ENCODE measurements at places on chromosomes 3 and 15. TPM values are rescaled to one million over a fixed set of nuclear protein-coding genes. Genes with fewer than 3 reads are reported as not detected.
A peak's percentile ranks its signal among the peaks of the same experiment; 100 is the strongest.

GRCh38 chr3:119745942-119746341, 36.0 kb upstream of the NR1I2 start:
- H3K36me3 ChIP-seq: no peaks in the 10 kb centered on the region
- no peak overlapping the region for H3K27ac ChIP-seq
- H3K4me1 ChIP-seq: no peaks in the 10 kb centered on the region
- DNase-seq: no peak

GRCh38 chr3:59654480-59655417, 604.9 kb upstream of the CFAP20DC start:
- no peak overlapping the region for H3K27ac ChIP-seq
- peaks cover 2% of the 10 kb centered on the region for H3K27me3 ChIP-seq
- DNase-seq: no peak
- no peak overlapping the region for H3K4me3 ChIP-seq

DNA sequence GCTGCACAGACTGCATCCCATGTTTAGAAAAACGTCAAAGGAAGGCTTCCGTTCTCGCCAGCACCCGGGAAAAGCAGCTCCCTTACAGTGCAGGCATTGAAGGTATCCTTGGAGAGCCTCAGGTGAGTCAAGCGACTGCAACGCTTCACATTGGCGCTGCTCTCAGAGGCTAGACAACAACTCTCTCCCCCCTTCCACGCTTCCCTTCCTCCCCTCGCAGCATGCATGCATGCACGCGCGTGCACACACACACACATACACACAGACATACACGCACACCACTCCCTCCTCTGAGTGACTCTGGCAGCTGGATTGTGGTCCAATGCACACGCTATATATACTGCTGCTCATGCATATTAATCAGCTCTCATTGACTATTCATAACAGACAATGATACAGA, 191.1 kb downstream of the PDZRN3 start:
- H3K27me3 ChIP-seq: no peaks in the 10 kb centered on the region
- DNase-seq: no peak
- H3K27ac ChIP-seq: no peak overlapping the region
- no peaks in the 10 kb centered on the region for H3K36me3 ChIP-seq

- H3K4me3 ChIP-seq: no peak overlapping the region
- H3K36me3 ChIP-seq: no peaks in the 10 kb centered on the region
- no peaks in the 10 kb centered on the region for H3K27me3 ChIP-seq
- H3K4me1 ChIP-seq: no peaks in the 10 kb centered on the region
- no peak for DNase-seq
- no peak overlapping the region for H3K27ac ChIP-seq
These were observed 102.8 kb upstream of the SEMA6D start for GRCh38 chr15:47614360-47615011.

DNA sequence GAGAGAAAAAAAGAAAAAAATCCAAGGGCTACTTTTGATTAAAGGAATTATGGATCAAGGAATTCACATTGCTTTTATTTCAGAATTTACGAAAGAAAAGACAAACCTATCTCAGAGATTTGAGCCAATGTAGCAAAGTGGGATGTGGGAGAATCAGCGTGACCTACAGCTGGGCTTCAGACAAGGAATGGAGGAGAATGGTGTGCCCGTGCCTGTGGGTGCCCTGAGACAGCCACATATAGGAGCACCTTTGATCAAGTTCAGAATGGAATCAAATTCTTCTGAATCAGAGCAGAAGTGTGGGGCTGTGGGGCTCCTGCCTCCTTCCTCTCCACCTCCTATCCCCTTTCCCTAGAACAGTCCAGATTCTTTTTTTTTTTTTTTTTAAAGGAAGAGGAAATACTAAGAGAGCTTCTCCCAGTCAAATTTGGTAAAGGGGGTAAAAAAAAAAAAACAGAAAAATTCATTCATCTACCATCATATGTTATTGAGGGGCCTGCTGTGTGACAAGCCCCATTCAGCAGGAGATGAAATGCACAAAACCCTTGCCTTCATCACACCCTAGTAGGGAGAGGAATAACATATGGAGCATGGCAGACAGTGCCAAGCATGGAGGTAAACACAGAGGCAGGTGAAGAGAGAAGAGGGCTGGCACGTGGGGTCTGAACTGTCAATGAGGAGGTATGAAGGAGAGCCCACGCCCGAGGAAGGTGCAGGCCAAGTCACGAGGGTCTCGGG, 25.0 kb upstream of the MUSTN1 start:
- no peaks in the 10 kb centered on the region for H3K4me1 ChIP-seq
- H3K4me3 ChIP-seq: no peak overlapping the region
- no peaks in the 10 kb centered on the region for H3K27me3 ChIP-seq
- H3K27ac ChIP-seq: no peak overlapping the region
- no peak for DNase-seq
- H3K36me3 ChIP-seq: peaks cover 19% of the 10 kb centered on the region

- no peaks in the 10 kb centered on the region for H3K4me1 ChIP-seq
- no peaks in the 10 kb centered on the region for H3K36me3 ChIP-seq
- H3K27me3 ChIP-seq: peaks cover 45% of the 10 kb centered on the region
- H3K27ac ChIP-seq: no peak overlapping the region
- no peak overlapping the region for H3K4me3 ChIP-seq
These were observed 49.9 kb upstream of the RYK start for GRCh38 chr3:134300520-134300919.

GRCh38 chr3:40079203-40079846, 230.2 kb upstream of the EIF1B start:
- no peak overlapping the region for H3K4me3 ChIP-seq
- no peak overlapping the region for H3K27ac ChIP-seq
- no peaks in the 10 kb centered on the region for H3K4me1 ChIP-seq
- peaks cover 4% of the 10 kb centered on the region for H3K27me3 ChIP-seq
- no peaks in the 10 kb centered on the region for H3K36me3 ChIP-seq

GRCh38 chr3:31185062-31185357, 290.5 kb upstream of the GADL1 start:
- H3K36me3 ChIP-seq: no peaks in the 10 kb centered on the region
- H3K27ac ChIP-seq: no peak overlapping the region
- DNase-seq: no peak

GRCh38 chr3:49813497-49814174, at the start of gene UBA7:
Gene UBA7, minus strand, starts transcription at chr3:49813953. Its CDS starts 166 bp downstream, at chr3:49813787.
- peak; percentile 63 for DNase-seq
- H3K4me1 ChIP-seq: peaks cover 34% of the 10 kb centered on the region
- peaks cover 40% of the 10 kb centered on the region for H3K36me3 ChIP-seq
- H3K27me3 ChIP-seq: no peaks in the 10 kb centered on the region
- peak within 1 kb of the TSS; percentile 97 for H3K4me3 ChIP-seq

- H3K27ac ChIP-seq: no peak overlapping the region
- no peak for DNase-seq
- no peaks in the 10 kb centered on the region for H3K36me3 ChIP-seq
- H3K4me3 ChIP-seq: no peak overlapping the region
- no peaks in the 10 kb centered on the region for H3K27me3 ChIP-seq
- no peaks in the 10 kb centered on the region for H3K4me1 ChIP-seq
These were observed 440.2 kb downstream of the CNTN6 start for GRCh38 chr3:1532935-1533606.

DNA sequence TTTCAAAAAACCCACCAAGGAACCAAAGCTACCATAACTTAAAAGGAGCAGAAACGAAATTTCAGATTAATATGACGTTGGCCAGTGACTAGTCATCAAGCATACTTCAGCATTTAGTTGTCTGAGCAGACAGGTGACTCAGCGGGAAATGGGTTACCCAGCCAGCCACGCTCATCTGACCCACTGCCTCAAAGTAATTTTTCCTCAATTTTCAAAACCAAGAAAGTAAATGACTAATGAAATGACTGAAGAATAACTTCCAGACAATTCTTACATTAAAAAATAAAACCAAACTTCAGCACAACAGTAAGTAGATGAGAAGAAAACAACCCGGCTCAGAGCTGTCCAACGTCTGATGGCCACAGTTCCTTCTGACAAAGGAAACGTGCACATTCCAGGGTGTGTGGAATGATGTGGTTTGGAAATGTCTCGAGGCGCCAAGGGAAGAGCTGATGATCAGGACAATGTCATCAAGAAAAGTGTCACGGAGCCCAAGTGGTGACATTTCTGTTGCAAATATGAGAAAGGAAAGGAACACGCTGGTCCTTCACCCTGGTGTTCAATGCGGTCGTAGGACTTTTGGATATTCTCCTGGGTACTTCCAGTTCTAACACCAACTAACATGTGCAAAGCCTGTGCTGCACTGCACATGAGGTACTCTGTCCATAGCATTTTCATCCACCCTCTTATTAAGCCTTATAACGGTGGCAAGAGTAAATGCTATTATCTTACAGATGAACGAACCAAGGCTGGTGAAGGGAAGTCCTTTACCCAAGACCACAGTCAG, 79.1 kb downstream of the FOXP1 start:
- peaks cover 30% of the 10 kb centered on the region for H3K4me1 ChIP-seq
- DNase-seq: no peak

GRCh38 chr3:113775516-113775915, 28.7 kb downstream of the ATP6V1A start:
- H3K27me3 ChIP-seq: no peaks in the 10 kb centered on the region
- H3K4me3 ChIP-seq: no peak overlapping the region
- no peak for DNase-seq
- peaks cover 3% of the 10 kb centered on the region for H3K36me3 ChIP-seq

- peaks cover 15% of the 10 kb centered on the region for H3K27me3 ChIP-seq
- DNase-seq: no peak
- H3K4me3 ChIP-seq: no peak overlapping the region
- no peak overlapping the region for H3K27ac ChIP-seq
These were observed 108.4 kb downstream of the LSM3 start for GRCh38 chr3:14286887-14287500.

DNA sequence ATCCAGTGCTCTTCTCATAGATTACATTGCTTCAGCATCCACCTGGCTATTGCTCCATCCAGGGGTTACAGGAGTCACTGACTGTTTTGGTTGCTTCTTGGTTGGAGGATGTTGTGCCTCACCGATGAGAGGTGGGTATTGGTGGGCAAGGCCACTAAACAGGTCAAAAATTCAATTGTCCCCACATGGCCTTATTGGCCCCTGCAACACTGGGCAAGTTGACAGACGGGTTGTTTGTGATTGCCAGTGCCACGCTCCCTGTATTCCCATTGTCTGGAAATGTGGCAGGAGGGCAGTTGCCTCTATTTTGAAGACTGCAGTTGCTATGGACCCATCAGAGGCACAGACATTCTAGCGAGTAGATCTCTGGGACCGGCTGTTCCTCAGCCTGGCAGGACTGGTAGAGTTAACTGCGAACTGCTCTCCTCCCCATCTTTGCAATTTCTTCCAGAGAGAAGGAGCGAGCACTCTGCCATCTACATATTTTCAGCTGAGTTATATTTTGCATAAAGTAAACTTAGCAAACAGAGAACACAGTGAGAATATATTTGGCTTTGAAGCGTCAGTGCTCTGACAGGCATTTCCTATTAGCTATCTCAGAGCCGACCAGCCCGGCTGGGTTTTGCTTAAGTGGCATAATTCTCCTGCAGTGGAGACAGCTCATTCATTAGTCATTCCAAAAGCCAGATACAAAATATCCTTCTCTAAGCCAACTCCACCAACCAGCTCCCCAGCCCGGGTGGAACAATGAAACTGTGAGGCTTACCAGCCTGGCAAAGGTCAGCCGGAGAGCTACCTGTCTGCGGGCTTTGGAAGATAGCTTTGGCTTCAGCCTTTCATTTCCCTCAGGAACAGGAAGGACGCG, 26.0 kb upstream of the MAGEF1 start:
- no peak for DNase-seq
- no peak overlapping the region for H3K27ac ChIP-seq
- no peaks in the 10 kb centered on the region for H3K36me3 ChIP-seq
- no peak overlapping the region for H3K4me3 ChIP-seq
- H3K4me1 ChIP-seq: peaks cover 3% of the 10 kb centered on the region

GRCh38 chr3:124805671-124806070, 75.4 kb downstream of the UMPS start:
- no peaks in the 10 kb centered on the region for H3K4me1 ChIP-seq
- no peak overlapping the region for H3K27ac ChIP-seq
- no peak for DNase-seq

GRCh38 chr3:877001-877400, 215.8 kb upstream of the CNTN6 start:
- H3K27ac ChIP-seq: no peak overlapping the region
- DNase-seq: no peak
- H3K27me3 ChIP-seq: no peaks in the 10 kb centered on the region

- H3K27ac ChIP-seq: no peak overlapping the region
- no peaks in the 10 kb centered on the region for H3K27me3 ChIP-seq
- H3K4me1 ChIP-seq: no peaks in the 10 kb centered on the region
- no peak for DNase-seq
- H3K4me3 ChIP-seq: no peak overlapping the region
These were observed 489.4 kb upstream of the IL12A start for GRCh38 chr3:159499031-159499793.

GRCh38 chr3:165553371-165553770, 283.9 kb downstream of the BCHE start:
- no peak for DNase-seq
- H3K27me3 ChIP-seq: no peaks in the 10 kb centered on the region
- no peak overlapping the region for H3K27ac ChIP-seq
- no peak overlapping the region for H3K4me3 ChIP-seq

DNA sequence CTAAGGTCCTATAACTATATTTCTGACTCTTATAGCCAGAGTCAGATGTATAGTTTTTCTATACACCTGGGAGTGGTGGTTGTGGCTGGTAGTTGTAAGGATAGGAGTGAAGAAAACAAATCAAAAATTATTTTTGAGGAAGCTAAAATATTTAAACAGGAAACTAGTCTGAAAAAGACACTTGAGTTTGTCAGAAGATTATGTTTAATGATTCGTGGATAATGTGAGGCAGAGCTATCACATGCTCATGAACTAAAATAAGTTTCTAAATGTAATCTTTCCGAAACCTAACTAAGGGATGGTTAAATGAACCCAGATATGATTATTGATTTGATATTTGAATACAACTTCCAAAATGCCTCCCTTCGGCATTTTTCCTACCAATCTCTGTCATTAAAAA, 30.4 kb downstream of the GABRR3 start:
- H3K4me3 ChIP-seq: no peak overlapping the region
- H3K36me3 ChIP-seq: peaks cover 3% of the 10 kb centered on the region
- no peak overlapping the region for H3K27ac ChIP-seq
- H3K27me3 ChIP-seq: peaks cover 7% of the 10 kb centered on the region

DNA sequence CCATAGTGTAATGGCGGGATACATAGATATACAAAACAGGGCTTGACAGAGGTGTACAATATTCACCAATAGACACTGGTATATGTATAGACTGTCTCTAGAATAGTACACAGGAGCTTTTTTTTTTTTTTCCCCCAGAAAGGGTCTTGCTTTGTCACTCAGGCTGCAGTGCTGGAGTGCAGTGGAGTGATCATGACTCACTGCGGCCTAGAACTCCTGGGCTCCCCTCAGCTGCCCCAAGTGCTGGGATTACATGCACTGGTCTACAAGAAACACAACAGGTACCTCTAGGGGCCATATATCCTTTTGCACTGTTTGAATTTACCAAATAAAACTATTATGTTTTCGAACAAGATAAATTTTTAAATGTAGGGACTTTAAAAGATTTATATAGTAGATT, 12.3 kb downstream of the RHOA start:
- no peak overlapping the region for H3K27ac ChIP-seq
- H3K36me3 ChIP-seq: peaks cover 54% of the 10 kb centered on the region
- no peak overlapping the region for H3K4me3 ChIP-seq
- no peak for DNase-seq

- H3K4me1 ChIP-seq: peaks cover 12% of the 10 kb centered on the region
- H3K4me3 ChIP-seq: peak within 1 kb of the TSS; percentile 44
- H3K36me3 ChIP-seq: no peaks in the 10 kb centered on the region
- peaks cover 50% of the 10 kb centered on the region for H3K27me3 ChIP-seq
These were observed 41.6 kb upstream of the ROPN1 start for GRCh38 chr3:124033360-124034015.

NUDT16 gene
- 8.3 TPM for total RNA-seq

MYL3 gene
- not detected for total RNA-seq

UTS2B gene
- not detected for total RNA-seq

CHRNB4 gene
- total RNA-seq: not detected

B4GALT4 gene
- 16.4 TPM for total RNA-seq

PARP15 gene
- total RNA-seq: 38.6 TPM

SLC2A2 gene
- total RNA-seq: not detected

Measured in activated CD8-positive, alpha-beta T cell treated with anti-CD3 and anti-CD28 coated beads, Interleukin-2, amount 10 ng/mL, durations not matched to agents 7 days and 5 days (primary cell).